ENCODE measurements at places on chromosomes 11 and 22.
A peak's percentile ranks its signal among the peaks of the same experiment; 100 is the strongest.

GRCh38 chr22:31800065-31800464, 46.2 kb downstream of the DEPDC5 start:
- no peak for DNase-seq

DNA sequence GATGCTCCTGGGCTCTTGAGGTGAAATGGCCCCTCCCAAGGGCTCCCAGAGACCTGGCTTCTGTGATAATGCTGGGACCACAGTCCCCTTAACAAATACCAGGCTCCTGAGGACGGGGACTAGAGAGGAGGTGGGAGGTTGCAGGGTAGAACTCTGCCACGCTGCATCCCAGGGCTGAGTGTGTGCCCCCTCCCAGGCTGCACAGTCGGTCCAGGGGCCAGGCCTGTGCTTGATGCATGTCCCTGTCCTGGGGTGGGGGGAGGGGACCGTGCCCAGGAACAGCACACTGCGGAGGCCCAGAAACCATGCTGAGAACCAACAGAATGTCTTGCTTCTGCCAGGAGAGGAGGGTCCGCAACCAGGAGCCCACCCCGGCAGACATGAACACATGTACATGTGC, 9.3 kb downstream of the CSF2RB start:
- no peak for DNase-seq

DNA sequence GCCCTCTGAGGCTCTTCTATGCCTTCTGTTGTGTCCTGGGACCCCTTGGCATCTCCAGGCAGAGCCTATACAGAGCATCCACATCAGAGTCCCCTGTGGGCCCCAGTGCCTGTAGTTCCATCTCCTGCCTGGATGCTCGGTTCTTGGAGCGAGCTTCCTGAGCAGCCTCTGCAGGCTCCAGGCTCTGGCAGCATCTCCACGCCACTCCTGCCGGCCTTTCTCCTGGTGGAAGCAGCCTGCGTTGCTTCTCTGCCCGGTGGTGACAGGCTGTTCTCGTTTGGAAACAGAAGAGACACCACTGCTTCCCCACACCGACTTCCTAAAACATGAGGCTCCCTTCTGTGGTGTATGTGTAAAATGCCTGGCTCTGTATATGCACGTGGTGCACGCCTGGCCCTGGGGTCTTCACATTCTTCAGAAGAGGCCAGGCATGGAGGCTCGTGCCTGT, 52.8 kb downstream of the BCR start:
- no peak for DNase-seq

DNA sequence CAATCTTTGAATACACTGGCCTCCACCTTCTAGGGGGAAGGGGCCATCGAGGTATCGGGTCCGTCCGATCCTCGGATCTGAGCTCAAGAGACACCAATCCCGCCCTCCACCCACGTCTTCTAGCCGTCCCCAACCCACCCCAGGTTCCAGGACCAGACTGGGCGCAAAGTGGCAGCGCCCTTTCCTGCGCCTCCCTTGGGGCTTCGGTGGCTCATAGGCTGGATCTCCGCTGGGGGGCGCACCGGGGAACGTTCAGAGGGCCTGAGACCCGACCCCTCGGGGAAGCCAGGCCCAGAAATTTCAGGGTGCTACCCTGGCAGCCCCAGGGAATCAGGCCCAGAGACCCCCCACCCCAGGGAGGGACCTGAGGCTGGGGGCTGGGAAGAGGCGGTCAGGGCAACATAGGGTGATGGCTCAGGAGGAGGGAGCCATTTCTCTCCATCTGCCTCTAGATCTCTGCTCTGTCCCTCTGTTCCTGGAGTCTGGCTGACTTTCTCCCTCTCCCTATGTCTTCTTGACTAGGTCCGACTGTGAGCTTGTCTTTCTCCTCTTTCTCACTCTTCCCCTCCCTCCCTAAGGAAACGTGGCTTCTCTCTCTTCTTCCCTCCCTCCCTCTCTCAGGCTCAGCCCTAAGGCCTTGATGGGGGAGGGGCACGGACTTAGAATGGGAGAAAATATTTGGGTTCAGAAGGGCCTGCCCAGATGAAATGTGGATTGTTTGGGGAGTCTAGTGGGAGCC, 1.1 kb downstream of the CREB3L1 start:
- DNase-seq, result no peak

- DNase-seq, result no peak
Observed at GRCh38 chr11:1201395-1202153, 21.3 kb upstream of the MUC5B start.

DNA sequence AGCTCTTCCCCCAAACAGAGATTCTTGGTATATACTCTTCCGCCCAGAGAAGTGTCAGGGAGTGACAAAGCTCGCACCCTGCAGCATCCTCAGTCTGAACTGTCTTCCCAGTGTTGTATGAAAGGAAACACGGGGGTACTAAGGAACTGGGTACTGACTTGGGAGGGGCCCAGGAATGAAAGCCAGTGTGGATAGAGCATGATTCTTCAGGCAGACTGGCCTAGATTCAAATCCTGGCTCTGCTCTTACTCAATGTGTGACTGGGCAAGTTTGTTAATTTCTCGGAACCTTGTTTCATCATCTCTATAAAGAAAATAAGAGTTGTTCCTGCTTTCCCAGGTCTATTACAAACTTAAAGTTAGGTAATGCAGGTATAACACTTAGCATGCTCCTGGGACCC, 266.0 kb upstream of the NARS2 start:
- no peak for DNase-seq

- no peak for DNase-seq
Observed at GRCh38 chr11:11143849-11144248, 209.2 kb downstream of the CSNK2A3 start.

- no peak for DNase-seq
Observed at GRCh38 chr11:68254421-68254820, 17.4 kb downstream of the C11orf24 start.

- DNase-seq, result peak; percentile 22
Observed at GRCh38 chr11:124865902-124866851, 945 bp downstream of the ROBO3 start.

- DNase-seq, result no peak
Observed at GRCh38 chr11:134615041-134615615, 203.1 kb upstream of the B3GAT1 start.

DNA sequence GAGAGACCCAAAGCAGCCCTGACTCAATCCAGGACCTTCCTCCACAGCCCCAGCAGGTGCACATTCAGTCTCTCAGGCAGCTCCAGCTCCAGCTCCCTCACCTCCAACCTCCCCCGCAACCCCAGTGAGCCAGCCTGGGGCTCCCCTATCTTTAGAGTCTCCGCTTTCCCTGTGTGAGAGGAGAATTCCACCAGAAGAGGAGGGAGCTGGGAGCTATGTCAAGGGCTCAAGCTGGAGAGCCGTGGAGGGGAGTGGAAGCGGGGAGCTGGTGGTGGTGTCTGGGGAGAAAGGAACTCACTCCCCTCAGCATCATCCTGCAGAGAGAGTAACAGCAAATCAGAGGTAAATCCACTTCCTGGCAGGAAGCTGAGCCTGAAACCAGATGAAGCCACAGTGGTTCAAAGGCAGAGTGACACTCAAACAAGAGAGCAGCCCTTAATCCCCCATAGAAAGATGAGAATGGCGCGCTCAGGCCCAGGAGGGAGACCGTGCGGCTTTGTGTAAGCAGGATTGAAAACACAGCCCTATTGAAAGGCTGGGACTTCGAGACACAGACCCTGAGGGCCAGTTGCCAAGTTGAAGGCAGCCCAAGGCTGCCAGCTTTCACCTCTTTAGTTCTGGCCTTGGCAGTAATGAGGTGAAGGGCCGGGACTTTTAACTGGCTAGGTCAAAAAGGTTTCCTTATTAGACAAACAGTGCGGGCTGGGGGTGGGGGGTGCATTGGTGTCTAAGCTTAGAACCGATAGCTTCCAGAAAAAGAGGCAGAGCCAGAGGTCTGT, 21.4 kb upstream of the CDON start:
- DNase-seq, result peak; percentile 15

DNA sequence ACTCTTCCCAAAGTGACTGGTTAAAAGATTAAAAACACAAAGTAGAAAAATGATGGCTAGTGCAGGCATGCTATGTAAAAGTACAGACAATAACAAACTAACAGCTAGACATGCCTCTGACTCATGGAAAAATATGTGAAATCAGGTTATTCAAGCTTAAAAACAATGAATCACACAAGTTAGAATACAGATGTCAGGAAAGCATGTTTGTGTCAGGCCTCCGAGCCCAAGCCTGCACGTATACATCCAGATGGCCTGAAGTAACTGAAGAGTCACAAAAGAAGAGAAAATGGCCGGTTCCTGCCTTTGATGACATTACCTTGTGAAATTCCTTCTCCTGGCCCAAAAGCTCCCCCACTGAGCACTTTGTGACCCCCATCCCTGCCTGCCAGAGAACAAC, 110.1 kb downstream of the NOX4 start:
- no peak for DNase-seq

DNA sequence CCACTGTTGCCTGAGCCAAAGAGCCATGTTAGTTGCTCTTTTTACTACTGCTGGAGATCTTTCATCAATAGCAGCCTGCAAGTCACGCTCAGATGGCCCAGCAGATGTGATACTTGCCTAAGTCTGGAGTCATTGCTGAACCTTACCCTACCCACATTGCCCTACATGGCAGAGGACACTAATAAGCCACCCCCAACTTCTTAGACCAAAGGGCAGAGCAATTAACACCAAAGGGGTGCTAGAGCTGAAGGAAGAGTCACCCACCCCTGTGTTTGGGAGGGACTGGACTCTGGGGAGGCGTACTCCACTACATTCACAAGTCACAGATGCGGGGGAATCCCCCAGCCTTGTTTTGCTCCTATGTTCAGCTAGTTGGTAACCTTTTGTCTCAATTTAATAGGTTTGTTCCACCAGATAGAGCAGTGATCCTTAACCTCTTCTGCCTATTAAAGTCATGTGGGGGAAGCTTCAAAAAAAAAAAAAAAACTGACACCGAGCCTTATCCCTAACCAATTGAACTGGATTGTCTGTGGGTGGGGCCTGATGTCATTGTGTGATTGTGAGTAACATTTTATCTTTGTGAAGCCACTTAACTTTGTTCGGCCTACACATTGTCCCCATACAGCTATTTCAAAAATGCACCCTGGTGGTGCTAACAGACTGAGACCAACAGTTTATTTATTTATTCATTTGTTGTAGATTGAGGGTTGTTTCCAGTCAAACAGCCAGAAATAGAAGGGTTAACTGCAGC, 13.1 kb downstream of the ADM start:
- no peak for DNase-seq

- DNase-seq, result no peak
Observed at GRCh38 chr22:44542561-44543222, 44.7 kb upstream of the RTL6 start.

- no peak for DNase-seq
Observed at GRCh38 chr11:28343304-28344233, 235.4 kb downstream of the METTL15 start.

- DNase-seq, result no peak
Observed at GRCh38 chr11:134200688-134201087, 23.1 kb downstream of the NCAPD3 start.

GRCh38 chr22:47310601-47311000, 548.2 kb downstream of the TBC1D22A start:
- no peak for DNase-seq

GRCh38 chr11:101254037-101254436, 124.4 kb upstream of the PGR start:
- DNase-seq, result no peak

- no peak for DNase-seq
Observed at GRCh38 chr22:29093501-29094300, 20.9 kb downstream of the KREMEN1 start.

DNA sequence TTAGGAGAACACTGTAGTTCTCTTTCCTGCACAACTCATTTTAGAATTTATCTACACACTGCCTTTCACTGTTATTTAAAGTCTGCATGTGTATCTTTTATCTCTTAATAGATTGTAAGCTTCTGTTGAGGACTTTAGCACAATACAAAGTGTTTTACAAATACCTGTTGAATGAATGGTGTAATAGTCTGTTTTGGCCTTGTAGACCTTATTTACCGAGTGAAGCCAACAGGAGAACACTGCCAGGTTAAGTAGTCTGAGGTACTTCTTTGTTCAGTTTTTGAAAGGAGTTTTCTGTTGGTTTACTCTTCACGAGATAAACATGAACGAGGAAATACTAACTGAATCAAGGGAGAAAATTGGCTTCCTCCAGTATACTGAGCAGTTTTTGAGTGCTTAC, 31.0 kb downstream of the SIK2 start:
- no peak for DNase-seq

DNA sequence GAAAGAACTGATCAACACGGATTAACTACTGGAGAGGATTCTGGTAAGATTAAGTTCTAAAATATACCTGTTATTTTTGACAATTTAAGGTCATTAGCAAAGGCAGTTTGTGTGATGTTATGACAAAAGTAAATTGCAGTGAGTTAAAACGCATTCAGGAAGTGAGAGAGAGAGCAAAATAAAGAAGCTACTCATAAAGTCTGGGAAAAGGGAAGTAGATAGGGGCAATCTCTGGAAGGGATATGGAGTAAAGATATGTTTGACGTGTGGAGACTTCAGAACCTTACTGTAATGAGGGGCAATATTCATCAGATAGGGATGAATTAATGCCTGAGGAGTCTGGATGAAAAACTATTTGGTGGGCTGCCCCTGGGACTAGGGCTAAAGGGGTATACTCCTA, 16.8 kb downstream of the OR56B4 start:
- DNase-seq, result no peak
